Osteocyte (in vitro differentiated cells): ENCODE measurements at places on chromosomes 5 and 9. TPM values are rescaled to one million over a fixed set of nuclear protein-coding genes. Genes with fewer than 3 reads are reported as not detected.

Gene IRX1
- 11.8 and 12.0 TPM in 2 replicates for total RNA-seq

DNA sequence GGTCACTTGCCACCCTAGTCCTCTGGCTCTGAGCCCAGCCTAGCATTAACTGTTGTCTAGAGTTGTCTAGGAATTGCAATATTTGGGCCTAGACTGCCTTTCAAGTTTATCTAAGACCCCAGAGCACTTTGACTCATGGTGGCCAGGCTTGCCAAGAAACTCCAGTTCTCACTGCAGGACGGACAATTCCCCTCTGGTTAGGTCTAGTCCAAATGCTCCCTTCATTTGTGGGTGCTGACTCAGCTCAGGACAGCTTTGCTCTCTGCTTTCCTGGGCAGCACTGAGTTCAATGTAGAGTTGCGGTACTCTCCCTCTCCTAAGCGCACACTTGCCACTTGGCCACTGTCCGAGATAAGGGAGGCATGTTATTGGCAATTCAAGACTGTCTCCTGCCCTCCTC lies 619.4 kb downstream of the TLE1 start:
- no peaks in the 10 kb centered on the region for H3K36me3 ChIP-seq
- H3K4me3 ChIP-seq: no peak overlapping the region
- no peak for DNase-seq
- no peaks in the 10 kb centered on the region for H3K4me1 ChIP-seq

- H3K4me1 ChIP-seq: no peaks in the 10 kb centered on the region
- DNase-seq: no peak
Observed at GRCh38 chr5:90874066-90874465, 315.5 kb downstream of the ADGRV1 start.

GRCh38 chr5:44869928-44870327 lies 61.2 kb downstream of the MRPS30 start:
- H3K4me1 ChIP-seq: no peaks in the 10 kb centered on the region
- no peak overlapping the region for H3K27ac ChIP-seq
- DNase-seq: no peak
- no peaks in the 10 kb centered on the region for H3K36me3 ChIP-seq
- H3K27me3 ChIP-seq: peaks cover 2% of the 10 kb centered on the region

GRCh38 chr9:130150779-130151382 lies 21.3 kb upstream of the NCS1 start:
- H3K4me3 ChIP-seq: no peak overlapping the region
- DNase-seq: no peak
- H3K27ac ChIP-seq: no peak overlapping the region
- no peaks in the 10 kb centered on the region for H3K4me1 ChIP-seq
- H3K27me3 ChIP-seq: peaks cover 7% of the 10 kb centered on the region

Gene PCDH12
- not detected in 2 replicates for total RNA-seq

Gene RASGEF1C
- total RNA-seq: not detected in 2 replicates

DNA sequence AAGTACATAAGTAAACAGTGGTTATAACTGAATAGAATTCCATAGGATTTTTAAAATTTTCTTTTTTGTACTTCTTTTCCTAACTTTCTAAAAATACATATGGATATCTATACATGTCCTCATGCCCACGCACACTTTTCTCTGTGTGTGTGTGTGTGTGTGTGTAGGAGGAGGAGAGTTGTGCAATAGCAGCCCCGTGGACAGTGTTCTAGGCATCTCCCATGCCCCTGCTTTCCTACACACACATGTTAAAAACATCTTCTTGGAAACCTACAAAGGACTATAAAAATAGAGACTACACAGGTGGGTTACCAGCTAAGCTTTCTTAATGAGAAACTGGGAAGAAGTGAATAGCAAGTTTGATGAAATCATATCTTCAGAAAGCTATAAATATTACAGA lies 19.8 kb upstream of the HEXB start:
- H3K36me3 ChIP-seq: no peaks in the 10 kb centered on the region
- H3K4me1 ChIP-seq: peaks cover 25% of the 10 kb centered on the region
- no peak overlapping the region for H3K27ac ChIP-seq
- no peak for DNase-seq

- peak; percentile 95 for DNase-seq
- H3K27me3 ChIP-seq: peaks cover 20% of the 10 kb centered on the region
- peaks cover 11% of the 10 kb centered on the region for H3K36me3 ChIP-seq
- H3K27ac ChIP-seq: peak within 1 kb of the TSS; percentile 98
- peaks cover 33% of the 10 kb centered on the region for H3K4me1 ChIP-seq
Observed at GRCh38 chr9:37592108-37592951, at the start of gene TOMM5. Gene TOMM5, minus strand, starts transcription at chr9:37592597. Its CDS starts 65 bp downstream, at chr9:37592532.

GRCh38 chr5:73442996-73443627 lies 5.5 kb downstream of the FOXD1 start:
- no peak for DNase-seq
- peaks cover 67% of the 10 kb centered on the region for H3K4me1 ChIP-seq
- peaks cover 6% of the 10 kb centered on the region for H3K27me3 ChIP-seq
- peaks cover 39% of the 10 kb centered on the region for H3K36me3 ChIP-seq
- no peak overlapping the region for H3K27ac ChIP-seq

- H3K4me1 ChIP-seq: peaks cover 33% of the 10 kb centered on the region
- DNase-seq: no peak
- H3K27ac ChIP-seq: peak overlapping the region; percentile 99
- no peaks in the 10 kb centered on the region for H3K27me3 ChIP-seq
- peaks cover 5% of the 10 kb centered on the region for H3K36me3 ChIP-seq
Observed at GRCh38 chr5:72817671-72818266, 1.3 kb downstream of the TNPO1 start.

GRCh38 chr9:34573599-34574325 lies 15.8 kb downstream of the CNTFR start:
- peaks cover 7% of the 10 kb centered on the region for H3K4me1 ChIP-seq
- no peak overlapping the region for H3K4me3 ChIP-seq
- DNase-seq: no peak
- H3K36me3 ChIP-seq: no peaks in the 10 kb centered on the region

DNA sequence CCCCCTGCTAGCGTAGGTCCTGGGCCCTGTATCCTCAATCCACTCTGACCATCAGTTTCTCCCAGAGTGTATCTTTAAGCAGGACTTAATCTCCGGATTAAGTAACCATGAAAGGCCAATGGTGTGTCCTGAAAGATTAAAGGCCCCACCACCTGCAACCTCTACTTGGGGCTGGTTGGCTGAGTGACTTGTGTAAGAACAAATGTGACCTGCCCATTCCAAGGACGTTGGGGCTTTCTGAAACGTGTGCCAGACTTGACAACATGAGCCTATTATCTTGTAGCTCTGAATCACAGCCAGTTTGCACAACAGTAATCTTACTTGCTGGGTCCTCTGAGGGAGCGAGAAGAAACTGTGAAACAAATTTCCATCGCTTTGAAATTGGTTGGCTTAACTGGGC lies 3.1 kb upstream of the PRELID2 start:
- H3K27ac ChIP-seq: no peak overlapping the region
- H3K36me3 ChIP-seq: no peaks in the 10 kb centered on the region
- H3K4me3 ChIP-seq: no peak overlapping the region
- H3K4me1 ChIP-seq: peaks cover 10% of the 10 kb centered on the region

Gene FSTL4
- total RNA-seq: not detected in 2 replicates

- peaks cover 41% of the 10 kb centered on the region for H3K4me1 ChIP-seq
- no peaks in the 10 kb centered on the region for H3K27me3 ChIP-seq
- DNase-seq: no peak
- no peak overlapping the region for H3K4me3 ChIP-seq
- peaks cover 2% of the 10 kb centered on the region for H3K36me3 ChIP-seq
Observed at GRCh38 chr5:136137497-136138220, 5.0 kb downstream of the SMAD5 start.

DNA sequence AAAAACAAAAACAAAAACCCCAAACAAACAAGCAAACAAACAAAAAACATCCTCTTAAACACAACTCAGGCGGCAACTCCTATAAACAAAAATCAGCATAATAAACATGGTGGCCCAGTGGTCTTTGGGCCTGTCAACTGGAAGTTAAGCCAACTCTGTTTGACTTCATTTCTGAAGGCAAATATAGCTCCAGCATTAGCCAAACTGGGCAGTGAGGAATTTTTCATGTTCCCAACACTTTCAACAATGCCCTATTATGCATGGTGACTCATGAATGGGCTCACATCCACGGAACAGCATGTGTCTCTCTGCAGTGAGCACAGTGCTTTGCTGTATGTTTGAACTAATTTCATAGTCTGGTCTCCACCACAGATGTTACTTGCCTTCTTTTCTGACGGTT lies 143.9 kb upstream of the STC2 start:
- no peaks in the 10 kb centered on the region for H3K36me3 ChIP-seq
- H3K27ac ChIP-seq: peak overlapping the region; percentile 94
- H3K4me1 ChIP-seq: peaks cover 73% of the 10 kb centered on the region
- no peak for DNase-seq
- no peaks in the 10 kb centered on the region for H3K27me3 ChIP-seq

GRCh38 chr5:95441636-95442035 lies 50.5 kb downstream of the FAM81B start:
- no peak for DNase-seq
- H3K27ac ChIP-seq: no peak overlapping the region
- peaks cover 15% of the 10 kb centered on the region for H3K4me1 ChIP-seq
- H3K4me3 ChIP-seq: no peak overlapping the region
- H3K36me3 ChIP-seq: no peaks in the 10 kb centered on the region

DNA sequence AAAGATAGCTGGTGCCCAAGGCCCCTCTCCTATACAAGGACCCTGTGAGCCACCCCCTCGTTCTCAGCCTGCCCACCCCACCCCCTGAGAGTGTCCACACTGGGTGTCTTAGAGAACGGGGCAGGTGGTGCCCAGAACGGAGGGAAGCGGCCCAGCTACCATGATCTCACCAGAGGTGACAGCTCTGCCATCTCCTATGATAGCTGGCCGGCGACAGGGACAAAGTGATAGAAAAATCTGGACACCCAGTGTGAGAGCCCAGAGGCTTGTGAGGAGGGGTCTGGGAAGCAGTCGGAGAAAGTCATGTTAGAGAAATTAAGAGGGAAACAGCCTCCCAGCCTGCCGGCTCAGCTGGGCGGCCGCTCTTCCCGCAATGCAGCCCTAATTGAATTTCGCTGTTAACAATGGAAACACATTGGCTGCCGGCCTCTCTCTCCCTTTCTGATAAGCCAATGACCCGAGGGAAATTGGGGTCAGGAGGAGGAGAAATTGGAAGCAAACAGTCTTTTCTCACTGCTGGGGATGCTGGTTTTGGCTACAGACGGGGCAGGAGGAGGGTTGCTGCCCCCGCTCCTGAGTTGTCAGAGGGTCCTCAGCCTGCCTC lies 32.3 kb downstream of the HK3 start:
- no peak for DNase-seq
- H3K36me3 ChIP-seq: no peaks in the 10 kb centered on the region
- peaks cover 42% of the 10 kb centered on the region for H3K27me3 ChIP-seq
- H3K4me3 ChIP-seq: no peak overlapping the region
- no peak overlapping the region for H3K27ac ChIP-seq

DNA sequence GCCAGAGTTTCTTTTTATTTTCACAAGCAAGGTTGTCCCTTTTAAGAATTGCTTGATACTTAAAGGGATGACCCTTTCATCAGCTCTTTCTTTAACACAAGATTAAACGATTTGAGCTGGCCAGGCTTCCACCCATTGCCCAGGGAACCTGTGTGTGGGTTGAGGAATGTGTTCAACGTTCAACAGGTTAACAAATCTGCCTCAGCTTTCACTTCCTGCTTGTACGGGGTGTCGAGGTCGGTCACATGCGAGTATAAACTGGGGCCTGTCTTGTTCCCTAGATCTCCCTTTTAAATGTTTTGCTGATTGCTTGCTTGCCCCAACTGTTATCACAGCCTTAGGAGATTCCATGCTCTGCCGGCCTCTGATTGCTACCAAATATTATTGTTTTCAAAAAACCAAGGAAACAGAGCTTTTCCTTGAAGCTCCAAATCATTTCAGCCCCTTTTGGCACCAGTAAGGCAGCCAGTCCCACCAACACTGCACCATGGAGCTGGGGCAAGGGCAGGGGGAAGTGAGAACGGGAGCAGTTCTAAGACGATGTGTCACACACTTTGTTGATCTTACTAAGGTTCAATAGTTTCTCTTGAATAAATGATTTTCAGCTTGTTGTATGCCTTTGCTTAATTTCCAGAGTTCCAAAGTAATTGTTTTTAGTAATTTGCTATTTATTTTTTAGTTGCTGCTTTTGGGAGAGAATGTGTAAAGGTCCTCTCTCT lies 10.7 kb upstream of the CLK4 start:
- peaks cover 6% of the 10 kb centered on the region for H3K4me1 ChIP-seq
- no peaks in the 10 kb centered on the region for H3K27me3 ChIP-seq
- H3K36me3 ChIP-seq: no peaks in the 10 kb centered on the region
- H3K27ac ChIP-seq: no peak overlapping the region
- no peak for DNase-seq

- H3K4me1 ChIP-seq: no peaks in the 10 kb centered on the region
- DNase-seq: no peak
- H3K27me3 ChIP-seq: peaks cover 42% of the 10 kb centered on the region
- H3K27ac ChIP-seq: no peak overlapping the region
- no peaks in the 10 kb centered on the region for H3K36me3 ChIP-seq
- H3K4me3 ChIP-seq: no peak overlapping the region
Observed at GRCh38 chr5:154587123-154588026, 109.3 kb upstream of the HAND1 start.

- no peak overlapping the region for H3K4me3 ChIP-seq
- peaks cover 36% of the 10 kb centered on the region for H3K4me1 ChIP-seq
- DNase-seq: no peak
- peak overlapping the region; percentile 91 for H3K27ac ChIP-seq
Observed at GRCh38 chr9:112059966-112060320, 115.2 kb downstream of the SUSD1 start.

GRCh38 chr5:84585218-84585617 lies 200.5 kb upstream of the EDIL3 start:
- H3K27ac ChIP-seq: no peak overlapping the region
- no peaks in the 10 kb centered on the region for H3K36me3 ChIP-seq
- DNase-seq: no peak
- no peaks in the 10 kb centered on the region for H3K27me3 ChIP-seq
- H3K4me3 ChIP-seq: no peak overlapping the region

Gene GPR151
- total RNA-seq: not detected in 2 replicates

DNA sequence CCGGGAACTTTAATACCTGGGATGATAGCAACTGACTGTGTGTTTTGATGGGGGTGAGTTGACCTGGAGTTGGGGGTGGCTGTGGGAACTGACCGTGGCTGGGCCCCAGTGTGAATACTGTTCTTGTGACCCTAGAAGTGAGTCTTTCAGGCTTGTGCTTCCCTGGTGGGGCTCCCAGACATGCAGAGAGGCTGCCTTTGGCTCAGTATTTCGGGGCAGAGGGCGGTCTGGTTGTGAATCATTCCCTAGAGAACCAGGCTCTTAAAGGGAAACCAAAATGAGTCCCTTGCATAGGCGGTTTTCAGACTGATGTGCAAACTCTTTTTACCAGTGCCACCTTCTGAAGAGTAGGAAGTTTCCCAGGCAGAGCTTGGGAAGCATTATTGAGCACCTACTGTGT lies 132.1 kb downstream of the MACROH2A1 start:
- no peak overlapping the region for H3K27ac ChIP-seq
- DNase-seq: no peak
- H3K27me3 ChIP-seq: no peaks in the 10 kb centered on the region

Gene GCNT4
- total RNA-seq: 1.9 and 2.1 TPM in 2 replicates

Gene DIRAS2
- total RNA-seq: 2.7 and 5.1 TPM in 2 replicates

DNA sequence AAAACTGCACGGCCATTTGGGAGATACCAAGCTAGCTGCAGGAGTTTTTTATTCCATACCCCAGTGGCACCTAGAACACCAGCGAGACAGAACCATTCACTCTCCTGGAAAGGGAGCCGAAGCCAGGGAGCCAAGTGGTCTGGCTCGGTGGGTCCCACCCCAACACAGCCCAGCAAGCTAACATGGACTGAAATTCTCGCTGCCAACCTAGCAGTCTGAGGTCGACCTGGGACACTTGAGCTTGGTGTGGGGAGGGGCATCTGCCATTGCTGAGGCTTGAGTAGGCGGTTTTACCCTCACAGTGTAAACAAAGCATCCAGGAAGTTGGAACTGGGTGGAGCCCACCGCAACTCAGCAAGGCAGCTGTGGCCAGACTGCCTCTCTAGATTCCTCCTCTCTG lies 108.9 kb upstream of the CHD1 start:
- no peak overlapping the region for H3K27ac ChIP-seq
- H3K36me3 ChIP-seq: peaks cover 4% of the 10 kb centered on the region
- no peaks in the 10 kb centered on the region for H3K27me3 ChIP-seq
- peaks cover 10% of the 10 kb centered on the region for H3K4me1 ChIP-seq
